ENCODE measurements at places on chromosomes 2 and 18.
A peak's percentile ranks its signal among the peaks of the same experiment; 100 is the strongest.

GRCh38 chr2:231483398-231484329, 19.4 kb upstream of the NCL start:
- DNase-seq, result peak; percentile 39

GRCh38 chr18:189254-189653, 30.9 kb downstream of the USP14 start:
- no peak for DNase-seq

DNA sequence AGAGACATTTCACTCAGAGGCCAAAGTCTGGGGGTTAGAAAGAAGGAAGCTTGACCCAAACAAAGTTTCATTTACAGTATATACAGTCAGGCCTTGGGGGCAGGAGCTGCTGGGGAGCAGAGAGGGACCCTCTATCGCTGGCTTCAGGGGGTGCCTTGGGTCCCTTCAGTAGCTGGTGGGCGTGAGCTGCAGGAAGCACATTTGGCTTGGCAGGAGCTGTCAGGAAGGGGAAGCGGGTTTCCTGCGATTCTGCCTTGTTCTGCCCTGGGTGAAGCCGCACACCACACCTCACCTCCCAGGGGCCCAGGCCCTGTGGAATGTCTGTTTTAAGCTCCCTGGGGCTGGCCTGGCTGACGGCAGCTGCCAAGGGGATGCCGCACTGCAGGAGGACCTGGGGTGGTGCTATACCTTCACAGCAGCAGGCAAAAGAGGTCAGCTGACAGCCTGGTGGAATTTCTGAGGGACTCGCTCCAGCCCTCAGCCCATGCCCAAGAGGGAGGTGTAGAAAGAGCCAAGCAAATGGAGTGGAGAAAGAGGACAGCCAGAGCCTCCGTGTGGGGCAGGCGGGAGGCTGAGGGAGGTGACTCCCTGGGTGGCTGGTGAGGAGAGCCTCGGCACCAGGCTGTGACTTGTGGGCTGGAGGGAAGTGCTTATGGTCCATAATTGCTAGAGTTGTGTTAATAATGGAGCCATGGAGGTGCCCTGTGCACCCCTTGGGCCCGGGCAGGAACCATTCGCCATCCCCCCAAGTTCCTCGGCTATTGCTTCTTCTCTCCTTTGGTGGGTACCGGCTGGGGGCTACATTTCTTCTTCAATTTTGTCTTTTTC, 43.9 kb downstream of the PSD4 start:
- no peak for DNase-seq

- DNase-seq, result no peak
Observed at GRCh38 chr2:105407946-105408743, 9.3 kb upstream of the FHL2 start.

Data from activated T-cell treated with anti-CD3 and anti-CD28 coated beads, Interleukin-2, amount 50 U/mL, for 1 hour (primary cell).